ENCODE measurements at places on chromosomes 6 and 20.

DNA sequence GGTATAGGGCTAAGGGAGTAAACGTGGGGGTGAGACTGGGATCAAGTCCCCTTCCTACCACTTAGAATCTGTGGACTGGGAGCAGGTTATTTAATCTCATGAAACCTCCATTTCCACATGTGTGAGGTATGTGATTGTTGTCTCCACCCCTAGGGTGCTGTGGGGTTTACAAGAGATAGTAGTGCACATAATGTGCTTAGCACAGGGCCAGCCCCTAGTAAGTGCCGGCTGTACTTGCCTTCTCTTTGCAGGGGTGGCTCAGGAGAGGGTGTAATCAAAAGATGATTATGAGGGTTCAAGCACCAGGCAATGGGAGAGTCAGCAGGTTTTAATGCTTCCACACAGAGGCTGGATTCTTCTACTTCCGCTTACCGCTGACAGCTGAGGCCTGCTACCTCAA lies 6.9 kb downstream of the NT5E start:
- DNase-seq, result no peak

GRCh38 chr6:147216915-147217314 lies 12.7 kb downstream of the STXBP5 start:
- DNase-seq, result no peak

DNA sequence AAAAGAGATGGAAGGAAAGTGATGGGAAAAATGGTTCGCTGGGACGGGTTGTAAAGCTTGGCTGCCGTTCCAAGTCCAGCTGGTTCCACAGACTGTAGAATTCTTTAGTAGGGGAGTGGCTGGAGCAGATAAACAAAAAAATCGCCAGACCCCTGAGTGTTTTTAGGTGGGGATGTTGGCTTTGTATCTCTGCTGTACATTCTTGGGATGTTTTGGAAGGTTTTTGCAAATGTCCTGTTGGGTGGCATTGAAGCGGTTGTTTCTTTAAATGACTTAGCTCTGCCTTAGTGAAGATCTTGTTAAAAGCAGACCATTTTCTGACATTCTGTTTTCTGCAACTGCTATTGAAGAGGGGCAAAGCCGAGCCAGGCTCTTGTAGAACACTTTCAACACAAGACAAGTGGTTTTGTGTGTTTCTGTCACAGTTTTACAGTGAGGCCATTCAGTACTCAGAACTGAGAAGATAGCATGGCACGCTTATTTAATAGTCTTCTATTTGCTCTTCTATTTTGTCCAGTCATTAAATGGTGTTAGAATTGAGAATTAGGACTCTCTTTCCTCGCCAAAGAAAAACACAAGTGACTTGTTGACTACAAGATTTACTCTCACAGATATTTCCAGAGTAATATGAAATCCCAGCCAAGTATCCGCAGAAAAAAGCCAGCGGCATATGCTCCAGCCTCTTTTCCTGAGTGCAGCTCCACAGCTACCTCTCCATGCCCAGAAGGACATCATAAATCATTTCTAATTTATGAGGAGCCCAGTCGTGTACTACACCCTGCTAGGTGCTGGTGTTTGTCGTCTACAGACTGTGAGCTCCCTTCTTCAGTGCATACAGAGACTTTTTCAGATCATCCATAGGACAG lies 65.8 kb downstream of the PHACTR2 start:
- no peak for DNase-seq

- DNase-seq, result no peak
These were observed 67.3 kb downstream of the SCML4 start for GRCh38 chr6:107756660-107757355.

DNA sequence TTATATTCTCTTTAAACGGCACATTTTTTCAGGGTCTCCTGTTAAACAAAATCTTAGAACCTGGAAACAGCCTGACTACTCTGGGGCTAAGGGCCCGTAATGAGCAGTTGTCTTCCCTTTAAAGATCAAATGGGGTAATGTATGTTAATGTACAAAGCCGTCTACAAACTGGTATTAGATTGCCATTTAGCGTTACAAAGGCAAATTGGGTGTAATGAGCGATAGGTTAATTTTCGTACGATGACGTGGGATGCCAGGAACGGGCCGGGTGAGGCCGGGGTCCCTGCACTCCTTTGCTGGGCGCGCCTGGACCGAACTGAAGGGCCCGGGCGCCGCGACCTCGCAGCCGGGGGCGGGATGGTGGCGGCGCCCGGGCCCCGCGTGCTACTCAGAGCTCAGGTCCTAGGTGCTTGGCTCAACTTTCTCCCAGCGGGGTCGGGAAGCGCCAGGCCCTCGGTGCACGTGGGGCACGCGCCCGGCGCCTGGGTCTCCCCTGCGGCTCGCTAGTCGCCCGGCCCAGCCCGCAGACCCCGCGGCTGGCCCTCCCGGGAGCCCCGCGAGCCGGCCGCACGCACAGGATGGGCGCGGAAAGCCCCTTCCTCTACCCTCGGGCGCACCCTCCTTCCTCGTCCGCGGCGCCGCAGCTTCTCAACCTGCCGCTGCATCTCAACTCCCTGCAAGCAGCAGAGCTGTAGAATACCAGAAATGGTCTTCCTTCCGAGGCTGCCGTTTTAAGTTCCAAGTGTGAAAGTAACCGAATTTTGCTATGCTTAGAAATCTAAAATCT lies 5.9 kb downstream of the NKX2-4 start:
- DNase-seq, result no peak

- DNase-seq, result no peak
These were observed 121.5 kb upstream of the RIPOR2 start for GRCh38 chr6:25057111-25057905.

- DNase-seq, result peak; percentile 85
These were observed 185.8 kb upstream of the PRDM1 start for GRCh38 chr6:105900125-105900937.

GRCh38 chr6:11653028-11653583 lies 115.6 kb downstream of the TMEM170B start:
- peak; percentile 65 for DNase-seq

DNA sequence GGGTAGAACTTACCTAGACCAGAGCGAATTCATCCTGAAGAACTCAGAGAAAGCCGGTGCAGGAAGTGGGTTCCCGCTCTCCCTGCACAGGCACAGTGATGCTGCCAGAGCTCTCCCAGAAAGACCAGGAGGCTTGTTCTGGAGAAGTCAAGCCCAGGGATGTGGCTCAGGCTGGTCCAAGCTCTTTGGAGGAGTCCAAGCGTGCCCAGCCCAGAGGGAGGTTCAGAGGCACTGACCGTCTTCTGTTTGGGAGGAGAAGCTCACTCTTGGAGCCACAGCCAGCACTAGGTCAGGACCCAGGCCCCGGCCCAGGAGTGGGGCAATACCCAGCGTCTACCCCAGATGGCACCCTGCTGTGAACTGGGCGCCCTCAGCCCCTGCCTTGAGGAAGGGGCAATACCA lies 1.5 kb upstream of the PMEPA1 start:
- no peak for DNase-seq

GRCh38 chr20:10634683-10635411 lies 39.0 kb downstream of the JAG1 start:
- DNase-seq, result no peak

GRCh38 chr6:84089552-84089951 lies 56.0 kb downstream of the MRAP2 start:
- no peak for DNase-seq

GRCh38 chr6:111601886-111602285 lies 3.8 kb downstream of the TRAF3IP2 start:
- no peak for DNase-seq

- DNase-seq, result no peak
These were observed 142.2 kb downstream of the WDR27 start for GRCh38 chr6:169559592-169559991.

All from activated CD4-positive, alpha-beta T cell treated with anti-CD3 and anti-CD28 coated beads, Interleukin-2, Interleukin-6, amounts not matched to agents 100 ng/mL and 50 ng/mL, durations not matched to agents 16 hours and 8 hours (primary cell).